ENCODE measurements at places on chromosomes 12 and 14.

GRCh38 chr12:84502907-84503787, 409.5 kb downstream of the SLC6A15 start:
- peak; percentile 67 for DNase-seq

DNA sequence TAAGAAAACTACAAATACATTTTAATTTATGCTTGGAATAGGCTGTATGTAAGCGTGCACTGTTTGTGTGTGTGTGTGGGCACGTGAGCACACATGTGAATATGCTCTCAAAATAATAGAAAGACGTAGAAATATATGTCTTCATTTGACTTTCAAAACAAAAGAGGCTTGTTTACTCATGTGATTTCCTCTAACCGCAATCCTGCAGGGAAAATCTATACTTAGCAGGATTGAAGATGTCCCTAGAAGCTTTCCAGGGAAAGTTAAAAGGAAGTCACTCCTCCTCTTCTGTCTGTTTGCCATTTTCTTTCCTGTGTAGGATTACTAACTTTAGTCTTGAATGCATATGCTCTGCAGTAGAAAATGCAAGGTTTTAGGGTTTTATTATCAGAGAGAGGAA, 404.7 kb downstream of the MDGA2 start:
- DNase-seq, result no peak

DNA sequence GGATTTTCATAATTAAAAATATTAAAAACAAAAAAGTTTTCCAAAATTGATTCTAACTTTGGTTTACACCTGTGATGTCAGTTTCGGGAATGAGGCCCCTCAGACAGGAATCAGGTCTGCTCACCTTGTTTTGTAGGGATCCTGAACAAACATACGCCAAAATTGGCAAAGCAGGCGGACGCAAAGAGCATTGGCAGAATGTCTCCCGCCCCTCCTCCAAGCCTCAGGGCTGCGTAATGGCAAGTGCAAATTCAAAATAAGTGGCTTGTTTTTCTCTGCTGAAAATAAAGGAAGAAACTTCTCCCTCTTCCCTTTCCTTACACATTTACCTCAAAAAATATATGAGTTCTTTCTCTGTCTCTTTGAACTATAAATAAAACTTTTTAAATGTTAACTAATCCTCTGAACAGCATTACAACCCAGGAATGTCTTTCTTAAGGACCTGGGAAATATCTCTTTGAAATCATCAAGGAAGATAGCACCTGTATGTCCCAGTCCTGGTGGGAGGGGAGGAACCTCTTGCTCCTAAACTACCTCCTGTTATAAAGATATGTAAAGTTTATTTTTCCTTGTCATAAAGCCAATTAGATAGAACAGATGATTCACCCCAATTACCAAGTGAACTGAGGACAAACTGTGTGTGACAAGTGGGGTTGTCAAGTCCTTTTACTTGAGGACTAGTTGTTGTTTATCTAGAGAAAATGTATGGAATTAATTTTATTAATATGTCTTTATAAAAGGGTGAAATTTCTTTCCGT, 16.5 kb downstream of the OR6J1 start:
- DNase-seq, result no peak

DNA sequence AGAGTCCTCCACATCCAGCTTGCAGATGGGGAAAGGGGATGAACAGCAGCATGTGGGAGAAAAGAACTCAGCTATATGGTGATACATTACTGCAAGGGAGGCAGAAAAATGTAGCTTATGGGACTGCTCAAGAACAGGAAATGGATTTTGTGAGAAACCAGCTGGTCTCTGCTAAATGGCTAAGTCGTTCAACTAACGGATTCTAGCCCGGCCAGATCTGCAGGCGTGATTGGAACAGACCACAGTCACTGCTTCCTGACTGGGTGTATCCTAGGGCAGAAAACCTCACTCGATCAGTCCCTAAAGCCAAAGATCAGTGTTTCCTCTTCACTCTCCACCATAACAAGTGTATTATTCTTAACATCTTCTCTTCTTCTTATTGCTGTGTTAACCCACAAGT, 8.1 kb upstream of the PTGDR start:
- DNase-seq, result no peak

DNA sequence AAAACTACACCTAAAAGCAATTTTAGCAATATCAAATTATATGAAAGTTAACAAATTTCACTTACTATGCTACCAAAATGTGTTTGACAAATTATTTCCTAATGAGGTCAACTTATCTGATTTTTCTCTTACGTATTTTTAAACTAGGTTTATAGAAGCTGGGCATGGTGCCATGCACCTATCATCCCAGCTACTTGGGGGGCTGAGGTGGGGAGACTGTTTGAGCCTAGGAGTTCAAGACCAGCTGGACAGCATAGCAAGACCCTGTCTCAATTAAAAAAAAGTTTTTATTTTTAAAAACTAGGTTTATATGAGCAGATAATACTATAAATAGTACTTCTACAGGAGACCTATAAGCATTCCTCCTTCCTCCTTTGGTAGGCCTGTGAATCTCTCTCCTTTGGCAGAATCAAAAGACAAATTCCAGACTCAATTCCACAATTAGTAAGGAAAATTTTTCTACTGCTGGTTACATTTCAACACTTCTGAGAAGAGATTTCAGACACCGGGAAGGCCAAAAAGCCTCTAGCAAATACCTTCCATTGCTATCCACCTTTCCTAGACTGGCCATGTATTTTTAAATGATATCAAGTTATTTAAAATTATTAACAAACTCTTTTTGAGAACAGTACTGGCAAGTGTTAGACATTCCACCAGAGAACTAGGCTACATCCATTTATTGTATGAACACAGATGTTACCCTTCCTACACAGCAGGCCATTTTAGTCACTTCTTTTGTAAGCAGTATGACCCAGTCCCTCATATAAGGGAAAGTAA, 34.4 kb downstream of the CDK17 start:
- no peak for DNase-seq

- DNase-seq, result no peak
Measured at GRCh38 chr12:1344245-1344644, 250.1 kb downstream of the FBXL14 start.

GRCh38 chr12:130529781-130530180, 186.3 kb downstream of the RIMBP2 start:
- DNase-seq, result no peak

GRCh38 chr14:76426161-76426696, 50.3 kb downstream of the ESRRB start:
- DNase-seq, result no peak

DNA sequence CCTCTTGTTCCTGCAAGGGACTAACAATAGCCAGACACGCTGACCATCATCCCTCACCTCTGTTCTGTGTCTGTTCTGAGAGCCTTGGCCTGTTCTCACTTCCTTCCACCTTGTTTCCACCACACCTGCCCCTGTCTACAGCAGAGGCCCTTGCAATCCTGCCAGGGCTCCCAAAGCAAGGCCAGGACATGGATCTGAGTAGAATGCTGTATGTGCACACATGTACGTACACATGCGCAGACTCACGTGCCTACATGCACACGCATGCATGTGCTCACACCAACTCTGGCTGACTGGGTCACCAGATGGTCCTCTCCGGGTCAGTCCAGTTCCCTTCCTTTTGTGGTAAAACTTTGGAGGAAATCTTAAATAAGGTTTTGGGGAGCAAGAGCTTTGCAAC, 133.0 kb upstream of the C14orf180 start:
- no peak for DNase-seq

DNA sequence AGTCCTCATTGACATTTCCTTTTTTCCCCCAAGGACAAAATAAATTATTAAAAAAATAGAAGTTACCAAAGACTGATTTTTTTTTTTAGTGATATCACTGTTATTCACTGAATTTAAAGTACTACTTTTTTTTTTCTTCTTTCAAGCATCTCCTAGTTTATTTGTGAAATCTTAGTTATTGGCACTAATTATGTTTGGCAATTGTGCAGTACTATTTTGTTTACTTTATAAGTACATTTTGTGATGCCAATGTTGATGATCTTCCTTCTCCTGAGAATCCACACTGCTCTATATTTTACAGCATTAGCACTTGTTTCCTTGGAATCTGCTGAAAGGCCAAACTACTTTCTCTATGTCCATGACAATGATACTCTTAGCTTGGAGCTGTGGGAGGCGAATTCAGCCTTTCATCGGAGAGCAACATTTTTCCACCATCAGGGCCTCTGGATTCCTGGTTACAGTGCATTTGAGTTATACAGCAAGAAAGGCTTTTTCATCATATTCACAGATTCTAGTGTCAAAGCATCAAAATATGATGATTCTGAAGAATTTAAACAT, 123.8 kb upstream of the PTPRQ start:
- DNase-seq, result no peak

DNA sequence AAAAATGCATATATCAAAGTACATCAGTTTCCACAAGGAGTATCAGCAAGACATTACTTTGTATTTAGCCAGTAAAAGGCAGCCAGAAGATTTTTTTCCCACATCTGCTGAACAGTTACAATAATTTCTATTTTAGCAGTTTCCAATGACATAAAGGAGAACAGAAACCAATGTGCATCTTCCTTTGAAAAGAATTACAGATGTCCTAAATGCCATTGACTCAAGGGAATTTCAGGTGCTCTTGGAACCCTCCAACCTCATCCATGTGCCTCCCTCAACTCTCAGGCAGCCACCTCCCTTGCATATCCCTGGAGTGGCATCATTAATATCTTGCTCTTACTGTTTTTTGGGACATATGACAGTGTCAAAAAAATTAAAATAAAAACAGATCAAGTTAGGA, 62.2 kb upstream of the ST8SIA1 start:
- DNase-seq, result no peak

GRCh38 chr12:108400481-108400880, 61.4 kb upstream of the CMKLR1 start:
- DNase-seq, result no peak

GRCh38 chr14:57417228-57417627, 26.8 kb downstream of the NAA30 start:
- no peak for DNase-seq

GRCh38 chr14:105485739-105486162, 935 bp upstream of the CRIP1 start:
- DNase-seq, result no peak

- DNase-seq, result no peak
Measured at GRCh38 chr12:104498211-104498801, 41.6 kb downstream of the CHST11 start.

- DNase-seq, result no peak
Measured at GRCh38 chr12:124544311-124544970, 23.0 kb downstream of the NCOR2 start.

DNA sequence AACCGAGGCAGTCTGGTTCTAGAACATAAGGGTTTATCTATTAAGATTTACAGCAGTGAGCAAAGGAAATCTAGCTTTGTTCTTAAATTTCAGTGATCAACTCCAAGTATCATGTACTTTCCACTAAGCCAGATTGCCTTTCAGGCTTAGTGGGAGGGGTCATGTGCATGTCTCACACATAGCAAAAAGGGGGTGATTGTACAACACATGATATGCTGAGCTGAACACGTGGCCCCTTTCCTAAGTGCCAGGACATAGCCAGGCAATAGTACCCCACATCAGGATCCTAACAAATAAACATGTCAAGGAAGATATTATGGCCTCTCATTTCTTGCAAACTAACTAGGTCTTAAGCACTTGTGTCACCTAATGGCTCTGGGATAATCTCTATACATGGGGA, 347.2 kb downstream of the C12orf75 start:
- DNase-seq, result no peak

GRCh38 chr12:12996209-12996608, 3.9 kb downstream of the HEBP1 start:
- DNase-seq, result no peak

GRCh38 chr12:90978117-90978770, 23.3 kb upstream of the CCER1 start:
- peak; percentile 84 for DNase-seq

DNA sequence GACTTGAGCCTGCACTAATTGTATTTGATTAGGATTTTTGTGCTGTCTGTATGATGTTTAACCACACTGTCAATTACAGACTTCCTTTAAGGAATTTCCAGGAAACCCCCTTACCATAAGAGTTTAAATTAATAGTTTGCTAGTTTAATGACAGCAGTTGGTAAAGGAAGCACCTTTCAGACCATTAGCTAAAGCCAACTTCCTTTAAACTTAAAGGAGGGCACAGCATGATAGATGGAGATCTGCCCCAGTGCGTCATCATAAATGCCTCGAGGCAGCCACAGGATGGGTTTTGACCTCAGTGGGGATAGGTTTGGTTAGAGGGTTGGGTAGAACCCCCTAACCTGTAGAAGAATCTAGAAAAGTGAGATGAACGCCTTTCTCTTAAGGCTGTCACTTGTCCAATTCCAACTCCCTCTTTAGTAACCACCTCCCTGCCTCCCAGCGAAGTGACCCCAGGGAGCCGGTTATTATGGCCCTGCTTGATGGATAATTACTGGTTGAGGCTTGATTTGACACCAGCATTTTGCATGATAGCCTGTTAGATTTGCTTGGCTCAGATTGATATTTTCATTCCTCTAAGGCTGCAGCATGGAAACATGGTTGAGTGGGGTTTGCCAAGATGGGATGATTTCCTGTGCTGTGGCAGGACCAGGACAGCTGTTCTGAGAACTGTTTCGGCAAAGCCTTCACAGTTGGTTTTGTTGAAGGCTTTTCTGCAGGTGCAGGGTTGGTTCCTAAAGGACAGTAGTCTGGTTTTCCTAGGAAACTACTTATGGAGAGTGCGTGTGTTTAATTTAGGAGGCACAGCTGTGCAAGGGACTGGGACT, 62.7 kb downstream of the CHST11 start:
- DNase-seq, result no peak

DNA sequence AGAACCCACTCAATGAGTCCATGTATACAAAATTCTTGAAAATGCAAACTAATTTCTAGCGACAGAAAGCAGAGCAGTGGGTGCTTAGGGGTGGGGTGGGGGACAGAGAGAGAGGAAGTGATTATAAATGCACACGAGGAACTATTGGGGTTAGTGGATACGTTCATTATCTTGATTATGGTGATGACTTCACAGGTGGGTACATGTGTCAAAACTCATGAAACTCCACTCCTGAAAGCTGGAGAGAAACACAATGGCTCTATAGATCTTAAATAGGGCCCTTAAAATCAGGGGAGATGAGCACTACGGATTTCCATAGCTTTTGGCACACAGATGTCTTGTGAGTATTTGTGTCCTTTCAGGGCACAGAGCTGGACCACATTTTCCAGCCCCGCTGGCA, 59.9 kb downstream of the STON2 start:
- DNase-seq, result no peak

DNA sequence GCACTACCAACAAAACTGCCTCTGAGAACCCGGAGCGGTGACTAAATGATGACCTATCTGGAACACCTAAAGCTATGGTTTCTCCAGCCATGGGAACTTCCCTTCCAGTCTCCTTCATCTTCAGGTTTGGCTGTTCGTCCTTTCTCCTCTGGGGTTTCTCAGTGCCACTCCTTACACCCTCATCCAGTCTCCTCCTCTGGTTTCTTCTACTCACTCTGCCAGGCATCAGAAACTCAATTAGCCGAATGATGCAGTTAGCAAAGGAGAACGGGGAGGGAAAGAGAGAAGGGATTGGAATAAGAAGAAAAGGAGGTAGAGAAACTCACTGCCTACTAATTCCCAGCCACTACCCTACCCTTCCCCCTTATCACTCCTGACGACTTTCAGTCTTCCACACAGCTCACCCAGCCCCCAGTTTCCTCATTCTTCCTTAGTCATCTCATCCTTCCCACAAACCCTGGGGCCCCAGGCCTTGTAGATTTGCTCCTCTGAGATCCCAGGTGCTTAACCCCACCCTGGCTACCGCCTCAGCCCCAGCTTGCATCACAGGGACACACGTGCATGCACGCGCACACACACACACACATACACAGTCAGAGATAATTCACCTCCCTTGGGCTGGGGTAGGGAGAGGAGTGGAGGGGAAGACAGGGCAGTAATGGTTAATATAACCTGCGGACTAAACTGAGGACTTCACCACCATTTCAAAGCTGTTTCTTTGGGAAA, 13.0 kb downstream of the FGD6 start:
- DNase-seq, result peak; percentile 92
